CD4-positive, alpha-beta memory T cell (primary cell): ENCODE measurements at places on chromosomes 16 and 17. TPM values are rescaled to one million over a fixed set of nuclear protein-coding genes. Genes with fewer than 3 reads are reported as not detected.

Gene ZC3H7A
- 85.0 TPM for total RNA-seq

Gene HS3ST3A1
- 4.2 TPM for total RNA-seq

Gene MT1E
- not detected for total RNA-seq

Gene KCNH6
- total RNA-seq: not detected

Gene MT3
- not detected for total RNA-seq

Gene MYH2
- total RNA-seq: not detected

Gene TBC1D3I
- 1.3 TPM for total RNA-seq

Gene FOXC2
- not detected for total RNA-seq

Gene APOH
- total RNA-seq: not detected

- no peak for DNase-seq
Measured at GRCh38 chr17:2011411-2012371, 13.4 kb downstream of the RTN4RL1 start.

GRCh38 chr17:21019976-21020586 lies 22.7 kb downstream of the USP22 start:
- DNase-seq: peak; percentile 27

- DNase-seq: no peak
Measured at GRCh38 chr16:77085981-77086380, 105.0 kb upstream of the MON1B start.

- DNase-seq: no peak
Measured at GRCh38 chr17:17564896-17565295, 26.6 kb downstream of the PEMT start.

DNA sequence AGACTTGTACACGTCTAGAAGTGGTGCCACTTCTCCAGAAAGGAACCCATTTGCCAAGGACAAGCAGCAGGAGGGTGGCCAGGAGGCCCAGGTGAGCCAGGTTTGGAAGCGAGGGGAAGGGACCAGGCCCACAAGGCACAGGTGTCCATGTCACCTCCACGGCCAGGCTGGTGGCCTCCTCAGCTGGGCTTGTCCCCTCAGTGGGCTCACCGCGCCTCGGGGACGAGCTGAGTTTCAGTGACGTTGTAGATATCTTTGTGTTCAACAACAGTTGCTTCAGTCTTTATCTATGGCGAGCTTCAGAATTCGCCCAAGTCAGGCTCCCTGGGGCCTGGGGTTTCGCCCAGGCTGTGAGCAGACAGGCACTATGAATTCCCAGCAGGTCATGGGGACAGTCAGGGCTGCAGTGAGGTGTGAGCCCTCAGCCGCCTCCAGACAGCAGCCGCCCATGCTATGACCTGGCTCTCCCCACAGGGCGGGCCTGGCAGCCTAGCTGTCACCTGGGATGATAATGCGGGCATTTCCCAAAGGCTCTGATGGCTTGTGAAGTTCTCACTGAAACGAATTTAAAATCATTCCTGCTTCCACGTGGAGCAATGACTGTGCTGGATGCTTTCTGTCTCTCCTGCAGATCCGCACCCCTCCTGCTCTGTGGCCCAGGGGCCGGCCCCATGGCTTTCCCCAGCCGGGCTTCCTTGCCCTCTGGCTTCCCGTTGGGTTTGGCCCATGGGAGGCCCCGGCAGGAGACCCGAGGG lies 89.5 kb downstream of the MRC2 start:
- DNase-seq: no peak

DNA sequence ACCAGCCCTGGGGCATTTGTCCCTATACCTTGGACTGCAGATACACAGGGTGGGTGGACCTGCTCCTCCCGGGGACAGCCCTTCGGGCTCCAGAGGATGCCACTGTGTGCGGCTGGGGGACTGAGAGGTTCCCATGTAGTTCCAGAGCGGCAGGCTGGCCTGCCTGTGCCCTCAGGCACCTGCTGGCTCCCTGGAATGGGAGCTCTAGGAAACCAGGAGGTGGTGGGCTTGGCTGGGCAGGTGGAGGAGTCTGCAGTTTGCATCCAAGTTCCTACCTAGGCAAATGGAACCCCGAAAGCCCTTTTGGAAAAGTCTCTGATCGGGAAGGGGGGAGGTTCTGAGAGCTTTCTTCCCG lies 982 bp downstream of the DBNDD1 start:
- no peak for DNase-seq

DNA sequence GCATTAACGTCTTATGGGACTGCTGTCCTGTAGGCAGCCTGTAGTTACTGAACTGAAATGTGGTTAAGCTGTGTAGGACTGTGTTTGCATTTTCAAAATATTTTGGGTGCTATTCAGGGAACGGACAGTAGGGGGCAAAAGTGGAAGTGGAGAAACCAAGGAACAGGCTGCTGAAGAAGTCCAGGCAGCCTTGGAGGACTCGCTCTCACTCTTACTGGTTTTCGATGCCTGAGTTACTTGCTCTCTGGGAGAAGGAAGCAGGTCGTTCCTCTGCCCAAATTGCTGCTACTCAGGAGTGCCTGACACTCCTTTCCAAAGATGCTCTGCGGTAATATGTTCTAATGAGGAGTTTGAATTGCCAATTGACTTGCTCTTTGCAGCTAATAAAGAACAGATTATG lies 64.5 kb upstream of the RBFOX1 start:
- no peak for DNase-seq

DNA sequence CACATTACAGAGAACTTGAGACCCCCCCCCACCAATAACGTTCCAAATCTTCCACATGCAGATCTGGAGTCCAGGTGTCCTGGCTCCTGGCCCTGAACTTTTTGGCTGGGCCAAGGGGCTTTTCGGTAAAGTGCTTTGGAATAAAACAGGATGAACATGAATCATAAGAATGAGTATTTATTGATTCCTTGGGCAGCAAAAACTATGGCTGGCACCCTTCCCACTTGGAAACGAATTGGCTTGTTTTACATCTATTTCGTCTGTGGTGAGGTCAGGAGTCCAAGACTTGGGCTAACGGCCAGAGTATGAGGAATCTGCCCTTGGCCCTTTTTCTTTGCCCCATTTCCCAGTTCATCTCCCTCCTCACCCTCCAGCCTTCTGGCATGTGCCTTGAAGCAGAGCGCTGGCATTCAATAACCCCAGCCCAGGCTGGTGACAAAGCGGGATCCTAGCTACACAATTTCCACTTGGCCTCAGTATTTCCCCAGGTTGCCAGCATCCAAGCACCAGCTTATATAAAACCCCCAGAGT lies 4.1 kb upstream of the UBTF start:
- no peak for DNase-seq

DNA sequence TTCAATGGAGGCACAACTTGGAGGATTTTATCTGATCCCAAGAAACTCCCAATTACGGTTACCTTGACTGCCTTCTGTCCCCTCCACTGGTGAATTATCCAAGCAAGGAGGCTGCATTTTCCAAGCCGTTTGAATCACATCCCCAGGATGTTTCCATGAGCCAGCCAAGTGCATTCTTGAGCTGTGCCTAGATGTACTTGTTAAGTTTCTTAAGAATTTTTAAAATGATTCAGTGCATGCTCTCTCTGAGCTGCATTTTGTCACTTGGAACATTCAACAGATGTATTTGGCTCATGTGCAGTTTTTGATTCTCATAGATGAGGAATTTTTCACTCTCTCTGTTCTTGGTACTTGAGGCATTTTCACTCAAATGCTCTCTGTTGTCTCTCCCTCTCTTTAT lies 202.6 kb upstream of the MYOCD start:
- DNase-seq: no peak

DNA sequence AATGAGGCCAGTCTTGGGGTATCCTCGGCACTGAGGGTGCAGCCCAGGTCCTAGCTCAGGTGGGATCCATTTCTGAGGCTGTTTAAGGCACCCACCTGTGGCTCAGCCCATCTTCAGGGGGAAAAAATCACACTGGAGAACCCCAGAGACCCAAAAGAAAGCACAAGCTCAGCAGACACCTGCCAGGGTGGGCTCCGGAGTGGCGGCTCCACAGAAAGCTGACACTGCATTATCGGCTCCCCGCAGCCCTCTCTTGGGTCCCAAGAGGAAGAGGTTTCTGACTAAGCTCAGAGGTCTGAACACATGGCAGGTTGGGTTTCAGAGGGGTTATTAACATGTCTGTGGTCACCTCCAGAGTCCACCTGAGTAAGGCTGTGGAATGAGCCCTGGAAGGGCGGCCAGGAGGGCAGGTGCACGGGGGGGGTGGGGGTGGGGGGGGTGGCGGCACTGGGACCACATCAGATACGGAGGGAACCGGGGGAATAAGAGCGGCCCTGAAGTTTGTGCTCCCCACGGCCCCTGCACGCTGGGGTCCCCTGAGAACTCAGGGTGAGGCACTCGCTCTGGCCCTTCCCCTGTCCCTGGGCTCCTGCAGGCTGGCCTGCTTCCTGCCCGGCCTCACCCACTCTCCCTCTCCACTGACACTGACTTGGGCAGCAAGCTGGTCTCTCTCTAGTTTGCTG lies 79.5 kb downstream of the TIMM22 start:
- no peak for DNase-seq

GRCh38 chr17:55441544-55441943 lies 19.9 kb upstream of the MMD start:
- DNase-seq: no peak

GRCh38 chr16:59683709-59684108 lies 949.6 kb upstream of the GOT2 start:
- DNase-seq: no peak

- no peak for DNase-seq
Measured at GRCh38 chr17:63644846-63645245, 22.6 kb downstream of the MAP3K3 start.

DNA sequence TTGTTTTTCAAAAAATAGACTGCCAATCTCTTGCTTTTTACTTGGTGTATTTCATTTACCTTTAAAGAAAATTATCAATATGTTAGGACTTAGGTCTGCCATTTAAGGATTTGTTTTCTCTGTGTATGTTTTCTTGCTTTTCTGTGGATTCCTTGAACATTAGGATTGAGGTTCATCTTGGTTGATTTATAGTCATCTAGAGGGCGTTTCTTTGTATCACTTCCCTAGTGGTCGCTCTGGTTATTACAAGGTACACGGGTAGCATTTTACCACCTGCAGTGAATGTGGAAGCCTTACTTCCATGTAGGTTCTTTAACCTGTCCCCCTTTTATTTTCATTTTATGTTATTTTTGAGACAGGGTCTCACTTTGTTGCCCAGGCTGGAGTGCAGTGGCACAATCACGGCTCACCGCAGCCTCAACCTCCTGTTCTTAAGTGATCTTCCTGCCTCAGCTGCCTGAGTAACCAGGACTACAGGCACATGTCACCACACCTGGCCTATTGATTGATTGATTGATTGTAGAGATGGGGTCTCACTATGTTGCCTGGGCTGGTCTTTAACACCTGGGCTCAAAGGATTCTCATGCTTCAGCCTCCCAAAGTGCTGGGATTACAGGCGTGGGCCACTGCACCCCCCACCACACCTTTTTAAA lies 35.2 kb upstream of the CBX4 start:
- peak; percentile 32 for DNase-seq

DNA sequence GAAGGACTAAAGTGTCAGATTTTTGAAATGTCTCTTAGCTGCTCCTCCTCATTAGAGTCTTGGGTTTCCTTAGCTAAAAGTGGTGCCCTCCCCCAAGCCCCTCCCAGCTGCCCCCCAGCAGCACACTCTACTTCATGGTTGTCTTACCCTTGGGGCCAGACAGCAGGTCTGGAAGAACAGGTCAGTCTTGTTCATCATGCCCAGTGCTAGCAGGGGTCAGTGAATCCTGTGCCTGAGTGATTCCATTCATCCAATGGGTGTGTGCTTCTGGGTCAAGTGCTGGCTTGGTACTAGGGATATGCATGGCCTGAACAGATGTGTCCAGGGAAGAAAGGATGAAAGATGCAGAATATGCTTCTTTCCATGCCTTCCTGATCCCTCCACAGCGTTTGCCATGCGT lies 93.2 kb downstream of the GNAO1 start:
- DNase-seq: no peak

GRCh38 chr17:76865174-76865573 lies 3.0 kb upstream of the MGAT5B start:
- DNase-seq: no peak

- no peak for DNase-seq
Measured at GRCh38 chr17:70772761-70773160, 603.4 kb downstream of the KCNJ2 start.

GRCh38 chr16:83630979-83631378 lies 176.8 kb upstream of the HSBP1 start:
- no peak for DNase-seq
